ENCODE measurements at places on chromosomes 13 and 19.
A peak's percentile ranks its signal among the peaks of the same experiment; 100 is the strongest.

DNA sequence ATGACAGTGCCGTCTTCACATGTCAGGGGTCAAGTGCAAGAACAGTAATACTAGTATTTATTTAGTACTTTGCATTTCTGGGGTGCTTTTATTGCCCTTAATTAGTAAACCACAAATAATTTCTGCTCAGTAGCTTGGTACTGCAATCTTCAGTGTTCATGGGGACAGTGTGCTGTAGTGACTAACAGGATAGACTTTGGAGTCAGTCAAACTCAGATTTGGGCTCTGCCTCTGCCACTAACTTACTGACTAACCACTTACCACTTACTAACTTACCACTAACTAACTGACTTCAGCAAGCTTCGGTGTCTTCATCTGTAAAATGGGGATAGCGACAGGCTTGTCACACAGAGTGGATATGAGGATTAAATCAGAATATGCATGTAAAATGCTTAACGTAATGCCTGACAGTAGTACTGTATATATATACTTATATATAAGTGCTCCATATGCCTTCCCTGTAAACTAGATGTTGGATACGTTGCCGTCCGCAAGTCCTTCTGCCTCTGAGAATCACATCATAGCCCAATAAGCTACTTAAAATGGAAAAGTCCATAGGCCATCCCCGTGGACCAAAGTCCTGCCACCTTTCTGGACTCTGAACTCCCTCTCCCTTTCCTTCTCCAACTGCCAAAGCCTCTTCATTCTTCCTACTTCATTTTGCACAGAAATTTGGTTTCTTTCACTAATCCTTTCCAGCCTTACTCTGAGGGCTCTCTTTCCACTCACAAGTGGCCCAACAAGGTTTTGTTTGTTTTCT, 158.1 kb downstream of the ZIC5 start:
- DNase-seq: no peak

GRCh38 chr19:50414864-50415660, 3.7 kb upstream of the SPIB start:
- DNase-seq: peak; percentile 93

DNA sequence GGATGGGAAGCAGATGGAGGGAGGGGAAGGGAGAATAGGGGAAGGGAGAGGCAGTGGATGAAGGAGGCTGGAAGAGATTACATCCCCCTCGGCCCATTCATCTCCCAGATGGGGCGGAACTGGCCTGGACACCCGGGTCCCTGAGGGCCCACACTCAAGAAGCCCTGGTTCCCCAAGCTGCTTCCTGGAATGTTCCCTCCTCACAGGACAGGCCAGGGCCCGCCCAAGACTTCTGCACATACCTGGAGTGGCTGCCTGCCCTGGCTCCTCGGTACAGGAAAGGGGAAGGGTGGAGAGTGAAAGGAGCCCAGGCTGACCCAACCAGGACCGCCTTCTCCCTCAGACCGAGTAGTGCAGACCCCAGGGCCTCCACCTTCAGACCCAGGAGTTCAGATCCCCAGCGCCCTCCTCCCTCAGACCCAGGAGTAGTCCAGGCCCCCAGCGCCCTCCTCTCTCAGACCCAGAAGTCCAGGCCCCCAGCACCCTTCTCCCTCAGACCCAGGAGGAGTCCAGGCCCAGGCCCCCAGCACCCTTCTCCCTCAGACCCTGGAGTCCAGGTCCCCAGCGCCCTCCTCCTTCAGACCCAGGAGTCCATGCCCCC, 489 bp downstream of the NTF4 start:
- peak; percentile 72 for DNase-seq

- DNase-seq: no peak
These were observed 21.8 kb downstream of the ARRDC2 start for GRCh38 chr19:18029617-18030338.

- DNase-seq: no peak
These were observed 42.2 kb downstream of the GATAD2A start for GRCh38 chr19:19447536-19448237.

GRCh38 chr19:18141031-18141430, 11.9 kb upstream of the PIK3R2 start:
- DNase-seq: no peak

- DNase-seq: no peak
These were observed 4.7 kb upstream of the CBLC start for GRCh38 chr19:44772959-44773358.

DNA sequence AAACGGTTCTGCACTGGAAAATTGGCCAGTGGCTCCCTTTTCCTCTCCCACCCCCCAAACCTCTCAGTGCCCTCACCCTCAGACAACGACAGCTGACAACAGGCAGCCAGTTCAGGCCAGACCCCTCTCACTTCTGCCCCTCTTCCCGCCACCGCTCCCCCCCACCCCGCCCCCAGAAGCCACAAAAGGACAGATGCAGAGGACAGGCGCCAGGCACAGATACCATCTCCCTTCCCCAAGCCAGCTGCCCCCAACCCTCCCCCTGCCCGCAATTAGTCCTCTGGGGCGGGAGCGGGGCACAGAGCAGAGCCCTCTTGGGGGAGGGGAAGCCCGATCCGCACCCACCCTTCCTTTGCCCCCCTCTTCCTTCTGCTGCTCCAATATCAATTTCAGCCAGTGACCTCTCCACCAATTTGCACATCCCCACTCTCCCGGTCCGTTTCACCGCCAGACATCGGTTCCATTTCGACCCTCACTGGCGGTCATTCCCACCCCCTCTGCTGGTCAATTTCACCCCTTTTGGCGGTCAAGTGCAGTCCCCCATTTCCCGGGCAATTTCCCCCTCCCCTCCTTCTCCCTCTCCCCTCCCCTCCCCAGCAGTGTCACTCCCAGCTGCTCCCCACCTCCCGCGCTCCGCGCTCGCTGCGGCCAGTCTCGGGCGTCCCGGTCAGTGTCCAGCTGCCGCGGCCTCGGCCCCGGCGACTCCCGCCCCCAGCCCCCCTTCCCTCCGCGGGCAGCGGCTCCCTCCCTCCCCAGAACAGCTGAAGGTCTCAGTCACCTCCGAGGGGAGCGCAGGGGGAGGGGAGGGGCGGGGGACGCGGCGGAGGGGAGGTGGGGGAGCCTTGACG, at the start of gene SHD:
SHD (plus strand) TSS at position 848 of the 848 bp plus-strand sequence. CDS start 798 bp downstream, outside the sequence.
- peak; percentile 72 for DNase-seq

GRCh38 chr19:5826531-5827341, 12.8 kb downstream of the FUT6 start:
- DNase-seq: peak; percentile 85

DNA sequence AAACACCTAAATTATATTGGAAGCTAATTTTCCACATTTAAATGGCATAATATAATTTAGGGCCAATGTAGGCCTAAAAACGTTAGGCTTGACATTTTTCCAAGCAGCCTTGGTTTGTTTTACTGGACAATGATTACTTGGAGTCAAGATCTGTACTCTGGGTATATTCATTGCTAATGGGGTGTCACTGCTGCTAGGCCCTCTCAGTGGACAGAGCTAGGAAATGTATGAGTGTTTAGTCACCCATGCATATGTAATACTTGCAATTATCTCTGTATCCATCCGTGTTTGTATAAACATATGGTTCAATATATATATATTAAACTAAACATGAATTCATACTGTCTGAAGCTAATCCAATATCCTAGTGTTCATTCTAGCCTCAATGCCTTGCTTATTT, 598.1 kb downstream of the DCT start:
- DNase-seq: no peak

GRCh38 chr13:111248822-111249221, 71.6 kb upstream of the TEX29 start:
- DNase-seq: no peak

DNA sequence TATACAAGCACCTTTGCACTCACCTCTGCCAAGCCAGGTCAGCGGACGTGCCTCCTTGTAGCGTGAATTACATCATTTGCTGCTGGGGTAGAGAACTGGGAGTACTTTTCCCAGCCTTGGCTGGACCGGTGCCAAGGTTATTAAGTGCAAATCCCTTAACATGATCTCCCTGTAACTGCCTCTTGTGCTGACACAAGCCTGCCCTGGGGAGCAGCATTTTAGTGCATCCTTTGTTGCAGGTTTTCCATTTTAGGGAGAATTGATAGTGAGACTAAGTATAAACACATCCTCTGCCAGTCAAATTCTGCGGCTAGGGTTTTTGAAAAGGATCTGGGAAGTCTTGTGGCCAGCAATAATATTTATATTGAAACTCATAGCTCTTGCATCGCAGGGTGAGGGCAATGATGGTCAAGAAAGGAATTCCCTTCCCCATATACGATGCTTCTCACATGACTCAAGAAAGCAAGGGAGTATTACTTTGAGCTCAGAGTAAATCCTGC, 32.7 kb upstream of the DCLK1 start:
- DNase-seq: peak; percentile 21

DNA sequence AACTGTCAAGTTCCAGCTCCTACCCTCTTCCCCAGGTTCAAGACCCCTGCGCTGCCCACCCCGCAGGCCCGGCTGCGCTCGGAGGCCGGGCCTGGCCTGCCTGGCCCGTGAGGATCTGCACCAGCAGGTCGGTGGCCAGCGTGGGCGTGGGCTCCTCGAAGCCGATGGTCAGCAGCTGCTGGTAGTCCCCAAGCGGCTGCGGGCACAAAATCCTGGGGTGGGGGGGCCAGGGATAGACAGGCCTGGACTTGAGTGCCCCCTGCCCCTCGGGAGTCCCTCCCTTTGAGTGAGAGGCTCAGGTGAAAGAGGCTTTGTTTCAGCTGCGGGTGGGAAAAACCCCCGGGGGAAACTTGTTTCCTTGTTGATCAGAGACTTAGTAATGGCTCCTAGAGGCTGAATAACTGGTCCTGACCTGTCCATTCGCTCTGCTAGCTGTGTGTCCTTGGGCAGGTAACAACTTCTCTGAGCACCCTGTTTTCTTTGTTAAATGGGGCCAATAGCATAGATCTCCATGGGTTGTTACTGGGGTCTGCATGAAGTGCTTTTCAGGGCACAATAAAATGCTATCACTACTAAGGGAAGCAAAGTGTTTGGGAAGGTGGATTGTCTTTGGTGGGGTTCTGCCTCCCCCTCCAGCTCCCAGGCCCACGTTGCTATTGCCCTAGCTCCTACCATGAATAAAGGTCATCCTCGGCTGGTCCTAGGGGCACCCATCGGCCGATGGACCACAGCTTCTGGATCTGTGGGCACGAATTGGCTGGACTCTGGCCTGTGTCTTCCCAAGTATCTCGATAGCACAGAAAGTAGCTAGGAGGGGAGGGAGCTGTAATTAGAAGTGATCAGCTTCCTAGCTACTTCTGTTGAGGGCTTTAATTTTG, 3.5 kb downstream of the C19orf67 start:
- no peak for DNase-seq

- peak; percentile 67 for DNase-seq
These were observed 34.4 kb upstream of the OXGR1 start for GRCh38 chr13:97028441-97029299.

Measured in GM23338 (cell line).